ENCODE measurements at places on chromosomes 12 and 14.

DNA sequence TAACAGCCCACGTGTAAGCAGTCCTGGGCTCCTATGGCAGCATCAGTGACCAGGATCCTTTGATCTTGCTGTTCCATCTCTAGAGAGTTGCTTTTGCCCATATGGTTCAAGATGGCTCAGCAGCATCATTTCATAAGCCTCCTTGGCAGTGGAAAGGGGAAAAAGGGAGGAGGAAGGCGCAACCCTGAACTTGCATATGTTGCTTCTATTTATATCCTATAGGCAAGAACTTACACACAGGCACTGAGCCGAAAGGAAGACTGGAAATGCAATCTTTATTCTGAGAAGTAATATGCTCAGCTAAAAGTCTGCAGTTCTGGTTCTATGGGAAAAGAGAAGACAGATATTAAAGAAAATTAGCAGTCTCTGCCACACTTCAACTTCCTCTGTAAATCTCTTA is 167.7 kb upstream of the PLXNC1 start:
- no peak for DNase-seq

DNA sequence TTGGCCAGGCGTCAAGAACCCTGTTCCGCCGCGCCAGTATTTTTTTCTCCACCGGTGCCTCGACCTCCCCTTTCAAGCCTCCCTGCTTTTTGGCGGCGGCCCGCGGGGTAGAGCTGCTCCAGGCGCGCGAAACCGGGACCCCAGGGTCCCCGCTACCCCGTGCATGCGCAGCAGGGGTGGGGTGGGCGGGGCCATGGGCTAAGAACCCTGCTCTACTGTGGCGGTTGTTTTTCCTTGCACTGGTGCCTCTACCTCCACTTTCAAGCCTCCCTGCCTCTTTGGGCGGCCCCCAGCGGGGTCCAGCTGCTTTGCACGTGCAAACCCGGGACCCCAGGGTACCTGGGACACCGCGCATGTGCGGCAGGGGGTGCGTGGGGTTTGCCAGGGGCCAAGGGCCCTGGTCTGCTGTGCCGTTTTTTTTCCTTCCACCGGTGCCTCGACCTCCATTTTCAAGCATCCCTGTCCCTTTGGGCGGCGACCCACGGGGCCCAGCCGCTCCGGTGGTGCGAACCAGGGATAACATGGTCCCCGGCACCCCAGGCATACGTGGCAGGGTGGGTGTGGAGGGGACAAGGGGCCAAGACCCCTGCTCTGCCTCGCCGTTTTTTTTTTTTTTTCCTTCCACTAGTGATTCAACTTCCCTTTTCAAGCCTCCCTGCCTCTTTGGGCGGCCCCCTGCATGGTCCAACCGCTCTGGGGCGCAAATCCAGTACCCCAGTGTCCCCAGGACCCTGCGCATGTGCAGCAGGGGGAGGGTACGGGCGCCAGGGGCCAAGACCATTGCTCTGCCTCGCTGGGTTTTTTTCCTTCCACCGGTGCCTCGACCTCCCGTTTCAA is 326.8 kb downstream of the ALG10 start:
- no peak for DNase-seq

- DNase-seq: peak; percentile 34
These were observed 9.9 kb downstream of the BCL7A start for GRCh38 chr12:122031342-122032216.

- DNase-seq: no peak
These were observed 42.9 kb downstream of the IFNG-AS1 start for GRCh38 chr12:68031881-68032739.

GRCh38 chr12:12266873-12267741 is at the start of gene LRP6:
LRP6 (minus strand) TSS chr12:12267044; CDS start chr12:12266735, 309 bp downstream.
- peak; percentile 65 for DNase-seq

DNA sequence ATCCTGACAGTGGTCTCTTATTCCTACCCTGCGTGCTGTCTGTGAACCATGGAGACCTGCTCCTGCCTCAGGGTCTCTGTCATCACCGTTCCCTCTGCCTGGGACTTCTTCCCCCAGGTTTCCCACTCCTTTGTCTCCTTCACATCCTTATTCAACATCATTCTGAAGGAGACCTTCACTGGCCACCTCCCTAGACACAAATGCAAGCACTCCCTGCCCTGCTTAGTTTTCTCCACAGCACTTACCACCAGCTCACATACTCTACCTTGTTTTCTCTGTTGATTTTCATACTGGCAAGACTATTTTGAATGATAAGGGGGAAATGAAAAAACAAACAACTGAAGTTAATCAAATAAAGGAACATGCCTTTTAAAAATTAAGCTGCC is 192.8 kb downstream of the ANO6 start:
- DNase-seq: no peak

GRCh38 chr12:112979041-112979680 is 842 bp downstream of the OAS2 start:
- DNase-seq: peak; percentile 48

All from CD4-positive, alpha-beta T cell treated with Interleukin-1 beta for 1 hour (primary cell).